Activated CD4-positive, alpha-beta T cell treated with anti-CD3 and anti-CD28 coated beads, Interleukin-2, amount 50 U/mL, for 24 hours (primary cell): ENCODE measurements at places on chromosomes 16 and 17.

- DNase-seq, result no peak
These were observed 54.2 kb upstream of the MED9 start for GRCh38 chr17:17422641-17423040.

DNA sequence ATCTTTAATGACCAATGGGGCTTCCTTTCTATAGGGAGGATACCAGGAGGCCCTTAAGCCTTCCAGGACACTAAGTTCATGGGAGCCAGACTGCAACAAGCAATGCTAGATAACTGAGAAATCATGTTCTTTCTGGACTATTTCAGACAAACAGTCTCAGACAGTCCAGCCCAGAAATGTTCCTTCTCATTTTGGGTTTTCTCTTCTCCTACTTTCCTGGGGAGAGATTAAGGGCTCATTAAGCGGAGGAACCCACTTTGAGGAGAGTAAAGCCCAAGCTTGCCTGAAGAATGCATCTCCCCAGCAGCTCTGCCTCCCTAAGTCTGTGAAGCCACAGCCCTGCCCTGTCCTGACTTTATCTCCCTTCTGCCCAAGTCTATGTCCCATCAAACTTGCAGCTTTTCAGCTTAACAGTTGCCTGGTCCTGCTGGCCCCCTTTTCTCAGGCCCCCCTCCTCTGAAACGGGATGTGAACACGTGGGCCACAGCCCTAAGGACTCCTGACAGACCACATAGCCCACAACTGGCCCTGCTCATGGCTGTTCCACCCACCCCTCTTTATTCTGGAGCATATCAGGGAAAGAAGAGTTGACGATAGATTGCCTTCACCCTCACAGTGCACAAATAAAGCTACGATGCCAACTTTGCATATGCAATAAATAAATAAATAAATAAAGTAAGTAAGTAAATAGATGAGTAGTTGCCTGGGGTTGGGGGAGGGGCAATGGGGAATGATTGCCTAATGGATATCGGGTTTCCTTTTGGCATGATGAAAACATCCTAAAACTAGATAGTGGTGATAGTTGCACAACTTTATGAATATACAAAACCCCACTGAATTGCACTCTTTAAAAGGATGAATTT, 111.0 kb downstream of the N4BP1 start:
- DNase-seq, result no peak

DNA sequence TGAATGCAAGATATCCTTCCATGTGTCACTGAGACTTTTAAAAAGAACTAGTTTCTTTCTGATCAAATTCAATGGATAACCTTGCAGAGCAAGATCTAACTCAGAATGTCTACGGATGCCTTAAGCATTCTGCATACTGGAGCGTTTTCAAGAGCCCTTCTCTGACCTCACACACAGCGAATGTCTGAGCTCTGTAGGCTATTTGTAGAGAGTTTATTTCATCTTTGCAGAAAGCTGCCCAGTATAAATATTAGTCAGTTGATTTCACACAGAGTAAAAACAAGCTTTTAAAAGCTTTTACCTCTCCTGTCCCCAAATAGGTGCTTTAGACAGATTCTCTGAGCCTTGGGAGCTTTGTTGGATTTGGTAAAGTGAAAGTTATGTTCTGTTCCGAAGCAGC, 165.0 kb downstream of the RBFOX1 start:
- no peak for DNase-seq

DNA sequence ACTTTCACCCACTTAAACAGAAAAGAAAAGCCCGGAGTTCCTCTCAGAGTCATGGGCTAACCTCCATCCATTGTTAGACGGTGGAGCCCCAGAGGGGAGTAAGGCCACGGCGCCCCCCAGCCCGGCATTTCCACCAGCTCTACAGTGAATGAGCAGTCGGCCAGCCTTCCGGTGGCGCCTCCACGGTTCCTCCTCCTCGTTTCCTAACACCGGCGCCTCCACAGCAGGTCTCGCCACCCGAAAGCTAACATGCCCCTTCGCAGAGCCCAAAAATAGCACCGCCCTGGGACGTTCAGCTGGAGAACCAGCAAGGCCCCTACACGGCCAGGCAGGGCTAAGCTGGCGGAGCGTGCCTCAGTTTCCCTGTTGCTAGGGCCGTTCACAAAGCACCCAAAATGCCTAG, 858 bp downstream of the MMD start:
- DNase-seq, result peak; percentile 4

DNA sequence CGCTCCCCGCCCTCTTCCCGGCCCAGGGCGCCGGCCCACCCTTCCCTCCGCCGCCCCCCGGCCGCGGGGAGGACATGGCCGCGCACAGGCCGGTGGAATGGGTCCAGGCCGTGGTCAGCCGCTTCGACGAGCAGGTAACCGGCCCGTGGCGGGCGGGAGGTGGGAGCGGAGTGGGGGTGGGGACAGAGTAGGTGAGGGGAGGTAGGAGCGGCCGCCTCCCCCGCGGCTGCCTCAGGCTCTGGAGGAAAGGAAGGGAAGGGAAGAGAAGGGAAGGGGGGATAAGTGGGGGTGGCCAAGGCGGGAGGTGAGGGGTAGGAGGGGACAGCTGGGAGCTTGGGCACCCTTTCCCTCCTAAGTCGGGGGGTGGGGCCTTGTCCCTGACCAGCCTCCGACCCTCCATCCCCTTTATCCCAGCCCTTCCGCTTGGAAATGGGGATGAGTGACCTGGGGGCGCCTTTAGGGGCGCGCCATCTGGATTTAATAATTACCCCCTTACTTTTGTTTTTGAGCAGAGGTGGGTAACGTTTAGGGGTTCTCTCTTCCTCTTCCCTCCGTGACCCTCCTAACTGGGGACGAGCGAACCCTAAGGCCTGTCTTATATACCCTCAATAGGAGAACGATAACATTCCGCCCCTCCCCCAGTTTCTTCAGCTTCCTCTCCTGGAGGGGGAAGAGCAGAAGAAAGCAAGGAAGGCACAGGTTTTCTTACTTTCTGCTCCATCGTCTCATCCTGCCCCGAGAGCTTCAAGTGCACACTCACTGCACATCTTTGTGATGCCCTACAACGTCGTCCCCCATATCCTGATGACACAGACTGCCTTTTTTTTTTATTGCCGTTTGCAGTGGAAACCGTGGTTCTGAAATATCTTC, 694 bp downstream of the NF1 start:
- DNase-seq, result peak; percentile 4

DNA sequence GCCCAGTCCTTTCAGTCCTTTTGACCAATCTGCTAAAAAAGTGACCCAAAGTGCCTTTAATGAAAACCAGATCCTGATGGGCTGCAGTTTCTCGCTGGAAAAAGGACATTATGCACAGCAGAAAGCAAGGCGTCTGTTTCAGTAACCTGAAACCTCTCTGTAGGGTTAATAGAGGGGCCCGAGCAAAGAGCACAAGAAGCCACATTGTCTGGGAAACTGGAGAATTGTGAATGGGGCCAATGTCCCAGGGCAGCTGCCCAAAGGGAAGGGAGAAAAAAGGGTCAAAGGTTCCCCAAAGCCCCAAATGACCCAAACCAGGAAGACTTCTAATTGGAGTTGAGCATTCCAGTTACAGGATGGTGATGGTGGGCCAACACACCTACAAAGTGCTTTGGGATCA, 3.0 kb downstream of the OTOA start:
- no peak for DNase-seq
